Hepatocyte (in vitro differentiated cells): ENCODE measurements at places on chromosomes 16 and 17. TPM values are rescaled to one million over a fixed set of nuclear protein-coding genes. Genes with fewer than 3 reads are reported as not detected.

LPO gene
- 0.24 and 1.0 TPM in 2 replicates for total RNA-seq

KCTD2 gene
- 17.5 and 19.1 TPM in 2 replicates for total RNA-seq

SRCIN1 gene
- 0.90 and 1.4 TPM in 2 replicates for total RNA-seq

PITPNM3 gene
- total RNA-seq, result 1.5 and 1.6 TPM in 2 replicates

CTF1 gene
- total RNA-seq, result 1.1 and 1.7 TPM in 2 replicates

TCAP gene
- total RNA-seq, result 0.90 and 1.0 TPM in 2 replicates

P2RX5 gene
- total RNA-seq, result 0.36 TPM in 1 of 2 replicates, not detected in the other

KRTAP9-2 gene
- not detected in 2 replicates for total RNA-seq

EXOSC6 gene
- total RNA-seq, result 24.7 and 28.7 TPM in 2 replicates

ZNF469 gene
- 0.72 and 1.0 TPM in 2 replicates for total RNA-seq

DRC7 gene
- total RNA-seq, result 0.27 TPM in 1 of 2 replicates, not detected in the other

PDILT gene
- not detected in 2 replicates for total RNA-seq

SDK2 gene
- 1.0 and 1.2 TPM in 2 replicates for total RNA-seq

KRTAP3-2 gene
- not detected in 2 replicates for total RNA-seq

SEZ6L2 gene
- total RNA-seq, result 18.0 and 36.1 TPM in 2 replicates

KRT24 gene
- total RNA-seq, result 0.92 and 1.5 TPM in 2 replicates

CACNA1H gene
- total RNA-seq, result 8.6 and 9.1 TPM in 2 replicates

- DNase-seq, result no peak
Observed at GRCh38 chr17:40707745-40708144, 4.2 kb upstream of the KRT24 start.

DNA sequence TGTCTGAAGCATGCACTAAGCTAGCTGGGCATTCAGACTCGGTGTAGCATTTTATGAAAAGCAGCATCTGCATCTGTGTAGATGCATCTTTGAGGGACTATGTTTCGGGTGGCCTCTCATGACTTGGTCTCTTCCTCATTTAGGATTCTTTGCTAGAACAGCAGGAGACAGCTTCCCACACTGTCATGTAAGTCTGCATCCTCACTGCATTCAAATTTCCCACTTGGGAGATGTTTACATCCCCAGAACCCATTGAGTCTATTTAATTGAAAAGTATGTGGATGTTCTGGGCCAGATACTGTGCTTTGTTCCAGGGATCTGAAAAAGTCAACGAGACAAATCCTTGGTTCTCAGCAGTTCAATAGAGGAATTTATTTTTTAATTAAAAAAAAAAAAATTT is 198.6 kb upstream of the EEF2KMT start:
- DNase-seq, result no peak

GRCh38 chr16:61332461-61332860 is 703.8 kb downstream of the CDH8 start:
- no peak for DNase-seq

- DNase-seq, result peak; percentile 4
Observed at GRCh38 chr16:11392041-11392581, 46.9 kb downstream of the RMI2 start.

DNA sequence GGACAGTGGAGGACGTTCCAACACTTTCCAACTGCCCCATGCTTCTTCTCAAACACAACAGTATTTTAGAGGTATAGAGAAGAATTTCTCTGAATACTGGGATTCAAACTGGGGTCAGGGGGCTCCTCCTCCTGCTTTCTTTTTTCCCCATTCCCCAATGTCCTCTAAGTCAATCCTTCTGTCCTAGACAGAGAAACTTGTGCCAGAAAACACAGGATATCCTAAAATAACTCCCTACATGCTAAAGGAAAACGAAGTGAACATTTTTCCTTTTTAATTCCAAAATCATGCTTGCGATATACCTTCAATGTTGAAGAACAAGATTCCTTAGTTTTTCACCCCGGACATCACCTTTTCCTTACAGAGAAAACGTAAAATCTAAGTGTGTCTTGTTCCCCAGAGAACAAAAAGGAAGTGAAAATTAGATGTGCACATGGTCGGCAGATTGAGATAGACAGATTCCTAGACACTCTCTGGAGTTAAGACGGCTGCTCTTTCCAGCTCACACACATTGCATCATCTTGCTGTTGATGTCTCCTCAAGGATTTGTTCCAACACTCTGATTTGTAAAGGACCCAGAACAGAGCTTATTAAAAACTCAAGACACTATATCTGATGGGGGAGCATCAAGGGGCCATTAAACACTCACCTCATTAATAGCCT is 228.2 kb downstream of the GRIN2A start:
- no peak for DNase-seq

GRCh38 chr16:85072947-85073346 is 39.3 kb downstream of the CIBAR2 start:
- DNase-seq, result no peak

GRCh38 chr17:41863074-41863848 is 2.0 kb downstream of the KLHL11 start:
- no peak for DNase-seq

- no peak for DNase-seq
Observed at GRCh38 chr16:22356930-22357634, 17.3 kb downstream of the CDR2 start.

GRCh38 chr16:48103591-48103990 is 52.2 kb downstream of the ABCC12 start:
- no peak for DNase-seq

DNA sequence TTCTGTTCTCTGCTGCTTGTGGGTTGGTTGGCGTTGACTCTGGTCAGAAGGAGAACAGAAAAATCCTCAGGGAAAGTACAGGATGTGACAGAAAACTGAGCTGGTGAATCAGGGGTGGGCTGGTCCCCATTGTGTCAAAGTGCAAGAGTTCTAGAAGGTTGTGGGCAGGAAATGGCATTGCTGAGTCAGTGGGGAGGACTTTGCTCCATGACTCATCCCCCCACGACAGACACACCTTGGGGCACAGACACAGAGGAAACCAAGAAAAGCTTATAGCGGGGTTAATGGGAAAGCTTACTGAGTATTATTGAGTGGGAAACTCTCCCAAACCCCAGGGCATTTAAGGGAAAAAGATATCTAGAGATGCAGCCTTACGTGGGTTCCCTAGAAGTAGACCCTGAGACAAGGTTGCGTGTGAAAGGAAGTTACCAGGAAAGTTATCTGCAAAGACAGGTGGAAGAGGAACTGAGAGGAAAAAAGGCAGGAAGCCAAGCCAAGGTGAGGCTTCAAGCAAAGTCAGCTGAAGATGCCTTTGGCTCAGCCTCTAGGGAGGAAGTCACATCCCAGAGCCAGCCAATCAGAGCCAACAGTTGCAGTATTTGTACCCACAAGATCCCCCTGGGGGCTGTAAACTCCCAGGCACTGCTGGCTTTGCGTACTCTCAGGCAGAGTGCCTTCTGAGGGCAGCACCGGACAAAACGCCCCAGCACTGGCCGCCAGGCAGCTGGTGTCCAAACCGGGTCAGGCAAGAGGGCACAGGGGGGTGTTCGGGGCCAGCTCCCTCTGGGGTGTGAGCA is 86.4 kb downstream of the FOXL1 start:
- DNase-seq, result peak; percentile 80

GRCh38 chr16:3607161-3607560 is 4.2 kb downstream of the SLX4 start:
- no peak for DNase-seq

- DNase-seq, result no peak
Observed at GRCh38 chr16:75241412-75241811, 10.0 kb downstream of the BCAR1 start.

DNA sequence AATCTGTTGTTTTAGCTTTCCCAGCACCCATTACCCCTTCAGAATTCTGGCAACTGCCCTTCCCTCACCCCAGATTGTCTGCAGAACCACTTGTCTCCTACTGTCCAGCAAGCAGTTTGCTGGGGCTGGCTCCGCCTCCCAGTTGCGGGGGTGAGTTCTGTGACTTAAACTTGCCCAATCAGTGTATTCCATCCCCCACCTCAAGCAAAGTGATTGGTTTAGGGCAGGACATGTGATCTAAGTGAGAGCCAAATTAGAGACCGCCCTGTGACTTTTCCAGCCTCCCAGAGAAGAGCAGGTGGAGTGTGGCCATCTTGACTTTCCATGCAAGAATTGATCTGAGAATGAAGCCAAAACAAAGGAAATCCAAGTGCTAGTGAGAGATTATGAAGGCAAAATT is 22.7 kb upstream of the SRCIN1 start:
- no peak for DNase-seq

- no peak for DNase-seq
Observed at GRCh38 chr16:70269471-70269870, 17.7 kb upstream of the EXOSC6 start.

DNA sequence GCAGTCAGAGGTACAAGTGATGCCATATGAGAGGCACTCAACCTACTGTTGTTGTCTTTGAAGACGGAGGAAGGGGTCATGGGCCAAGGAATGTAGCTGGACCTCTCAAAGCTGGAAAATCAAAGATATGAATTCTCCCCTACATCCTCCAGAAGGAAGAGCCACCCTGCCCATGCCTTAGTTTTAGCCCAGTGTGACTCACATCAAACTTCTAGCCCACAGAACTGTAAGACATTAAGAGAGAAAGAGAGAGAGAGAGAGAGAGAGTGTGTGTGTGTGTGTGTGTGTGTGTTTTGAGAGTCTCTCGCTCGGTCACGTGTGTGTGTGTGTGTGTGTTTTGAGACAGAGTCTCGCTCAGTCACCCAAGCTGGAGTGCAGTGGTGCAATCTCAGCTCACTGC is 87.1 kb downstream of the STX8 start:
- no peak for DNase-seq

DNA sequence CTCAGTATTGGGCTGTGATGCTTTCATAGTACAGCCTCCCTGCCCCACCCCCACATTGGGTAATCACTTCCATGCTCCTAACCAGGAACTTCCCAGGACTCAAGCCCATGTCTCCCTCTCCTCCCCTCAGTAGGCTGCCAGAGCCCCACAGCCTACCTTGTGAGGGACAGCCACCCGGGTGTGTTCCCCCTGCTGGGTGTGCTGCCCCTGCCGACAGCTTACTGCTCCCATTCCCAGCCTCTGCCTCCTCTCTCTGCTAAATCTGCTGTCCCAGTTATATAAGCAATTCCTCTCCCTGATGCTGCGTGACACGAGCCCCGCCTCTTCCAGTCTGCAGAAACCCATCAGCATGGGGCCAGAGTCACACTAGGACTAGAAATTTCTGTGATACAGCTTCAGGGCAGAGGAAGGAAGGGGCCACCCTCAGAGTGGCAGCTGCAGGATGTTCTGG is at the start of gene RSKR:
TSS of gene RSKR (minus strand) at position 255 of the 451 bp plus-strand sequence. CDS start at position 231, 24 bp downstream.
- no peak for DNase-seq

GRCh38 chr17:14372905-14373613 is 72.2 kb downstream of the HS3ST3B1 start:
- no peak for DNase-seq

GRCh38 chr17:48054238-48055185 is 6.4 kb downstream of the NFE2L1 start:
- peak; percentile 89 for DNase-seq

- no peak for DNase-seq
Observed at GRCh38 chr17:49528966-49529365, 33.9 kb downstream of the NGFR start.

- DNase-seq, result no peak
Observed at GRCh38 chr16:14509055-14509454, 121.0 kb downstream of the PARN start.

DNA sequence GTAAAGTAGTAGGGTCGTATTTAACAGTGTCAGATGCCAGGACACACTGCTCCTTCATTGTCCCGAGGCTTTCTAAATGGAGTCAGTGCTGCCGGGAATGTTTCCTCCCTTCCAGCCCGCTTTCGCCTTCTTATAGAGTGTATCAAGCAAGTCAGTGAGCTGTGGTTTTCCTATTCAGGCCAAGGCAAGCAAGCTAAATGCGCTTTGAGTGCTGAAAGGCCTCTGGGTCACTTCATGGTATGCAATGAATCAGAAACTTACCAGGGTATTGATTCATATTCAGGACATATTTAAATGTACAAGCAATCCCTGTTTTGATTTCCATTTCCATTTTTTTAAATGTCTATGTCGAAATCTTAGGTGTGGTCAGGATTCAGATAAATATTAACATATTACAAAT is 327.9 kb upstream of the SOX9 start:
- DNase-seq, result no peak

GRCh38 chr17:41737680-41738023 is 3.2 kb upstream of the HAP1 start:
- no peak for DNase-seq

- DNase-seq, result no peak
Observed at GRCh38 chr17:77297693-77298666, 157.2 kb downstream of the SEC14L1 start.

DNA sequence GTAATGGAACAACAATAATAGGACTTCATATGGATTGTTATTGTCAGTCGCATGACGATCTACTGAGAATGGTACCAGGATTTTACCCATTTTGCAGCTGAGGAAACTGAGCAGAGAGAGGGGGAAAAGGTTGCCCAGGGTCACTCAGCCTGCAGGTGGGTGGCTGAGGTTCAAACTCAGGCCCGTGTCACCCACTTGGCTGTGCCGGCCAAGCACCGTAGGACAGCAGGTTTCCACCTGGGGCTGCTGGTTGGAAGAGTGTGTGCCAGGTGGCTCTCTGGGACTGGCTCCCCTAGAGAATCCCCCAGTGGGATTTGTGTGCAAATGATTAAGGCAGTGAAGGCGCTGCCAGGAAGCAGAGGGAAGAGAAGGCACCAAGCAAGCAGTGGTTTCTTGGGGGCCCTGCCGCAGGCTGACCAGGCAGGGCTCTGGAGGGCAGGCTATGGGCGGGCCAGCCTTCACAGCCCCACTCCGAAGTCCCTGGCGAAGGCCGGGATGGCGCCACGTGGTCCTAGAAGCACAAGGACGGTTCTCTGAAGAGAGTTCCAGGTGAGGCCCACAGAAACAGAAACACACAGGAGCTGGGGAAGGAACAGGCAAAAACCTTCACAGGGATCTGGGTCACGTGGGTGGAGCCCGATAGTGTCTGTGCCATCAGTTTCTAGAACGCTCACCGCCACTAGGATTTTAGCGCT is 163.5 kb downstream of the IRF8 start:
- DNase-seq, result no peak

DNA sequence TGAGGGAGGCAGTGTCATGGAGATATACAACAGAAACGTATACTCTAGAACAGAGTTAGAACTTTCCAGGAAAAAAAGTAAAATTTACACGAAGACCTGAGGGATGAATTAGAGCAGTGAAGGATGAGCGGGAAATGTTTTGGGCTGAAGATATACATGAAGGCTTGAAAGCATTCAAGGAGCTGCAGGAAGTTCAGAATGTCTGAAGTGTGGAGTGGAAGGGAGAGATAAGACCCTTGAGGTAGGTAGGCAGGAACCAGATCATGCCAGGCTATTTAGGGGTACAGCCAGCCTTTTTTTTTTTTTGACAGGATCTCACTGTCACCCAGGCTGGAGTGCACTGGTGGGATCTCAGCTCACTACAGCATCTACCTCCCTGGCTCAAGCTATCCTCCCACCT is 3.2 kb upstream of the NLK start:
- no peak for DNase-seq

GRCh38 chr16:6157806-6158205 is 1060.2 kb upstream of the EEF2KMT start:
- DNase-seq, result no peak

GRCh38 chr17:34378664-34379101 is 15.7 kb upstream of the CCL1 start:
- DNase-seq, result no peak

- DNase-seq, result no peak
Observed at GRCh38 chr17:78793968-78794367, 11.9 kb upstream of the CYTH1 start.

- DNase-seq, result peak; percentile 88
Observed at GRCh38 chr16:67246081-67246755, 1.1 kb downstream of the FHOD1 start.

GRCh38 chr17:225551-225950 is 44.1 kb upstream of the DOC2B start:
- no peak for DNase-seq
